ENCODE measurements at places on chromosomes 6 and 20. TPM values are rescaled to one million over a fixed set of nuclear protein-coding genes. Genes with fewer than 3 reads are reported as not detected.

Gene HLA-DOA
- 13.4 TPM for total RNA-seq

GRCh38 chr6:67759001-67759400 is 876.1 kb upstream of the ADGRB3 start:
- H3K27me3 ChIP-seq: no peaks in the 10 kb centered on the region
- H3K27ac ChIP-seq: no peak overlapping the region
- H3K4me1 ChIP-seq: no peaks in the 10 kb centered on the region
- DNase-seq: no peak
- no peaks in the 10 kb centered on the region for H3K36me3 ChIP-seq

GRCh38 chr20:6081236-6081635 is 27.4 kb upstream of the LRRN4 start:
- DNase-seq: no peak
- no peaks in the 10 kb centered on the region for H3K4me1 ChIP-seq
- H3K4me3 ChIP-seq: no peak overlapping the region
- H3K27ac ChIP-seq: no peak overlapping the region

Gene RNF5
- 23.6 TPM for total RNA-seq

Gene AFG1L
- total RNA-seq: 4.1 TPM

Gene SH3BGRL2
- 1.4 TPM for total RNA-seq

Gene NKAIN4
- total RNA-seq: not detected

GRCh38 chr20:40563296-40563950 is 125.6 kb downstream of the MAFB start:
- no peaks in the 10 kb centered on the region for H3K27me3 ChIP-seq
- no peaks in the 10 kb centered on the region for H3K4me1 ChIP-seq
- no peak overlapping the region for H3K4me3 ChIP-seq
- no peak overlapping the region for H3K27ac ChIP-seq

Data from T-cell (primary cell).